HFFc6 (cell line): ENCODE measurements at places on chromosomes 7 and 10. TPM values are rescaled to one million over a fixed set of nuclear protein-coding genes. Genes with fewer than 3 reads are reported as not detected.
A peak's percentile ranks its signal among the peaks of the same experiment; 100 is the strongest.

LIPF gene
- total RNA-seq = not detected in 3 replicates

SHTN1 gene
- total RNA-seq = 2.8 to 5.7 TPM (median 4.1 TPM) in 3 replicates

HMX3 gene
- not detected in 3 replicates for total RNA-seq

MBL2 gene
- total RNA-seq = not detected in 3 replicates

PLAU gene
- total RNA-seq = 14.0 to 24.8 TPM (median 22.4 TPM) in 3 replicates

DENND2A gene
- total RNA-seq = 0.53 to 0.69 TPM (median 0.55 TPM) in 3 replicates

GRCh38 chr10:8449909-8450308 lies 395.4 kb downstream of the GATA3 start:
- H3K27ac ChIP-seq = no peak overlapping the region
- H3K27me3 ChIP-seq = peaks cover 2% of the 10 kb centered on the region
- no peaks in the 10 kb centered on the region for H3K4me1 ChIP-seq

- H3K27ac ChIP-seq = peak within 1 kb of the TSS; percentile 52
- H3K4me1 ChIP-seq = peaks cover 28% of the 10 kb centered on the region
- peak; percentile 77 for DNase-seq
- peak within 1 kb of the TSS; percentile 85 for H3K4me3 ChIP-seq
- H3K27me3 ChIP-seq = peaks cover 11% of the 10 kb centered on the region
Observed at GRCh38 chr7:27130540-27131389, at the start of gene HOXA4. Gene HOXA4 (minus strand): TSS chr7:27130757. CDS start chr7:27130733, 24 bp downstream.

- H3K27ac ChIP-seq = peak overlapping the region; percentile 44
- H3K36me3 ChIP-seq = no peaks in the 10 kb centered on the region
- peaks cover 1% of the 10 kb centered on the region for H3K27me3 ChIP-seq
- DNase-seq = peak; percentile 39
- peaks cover 23% of the 10 kb centered on the region for H3K4me1 ChIP-seq
- H3K4me3 ChIP-seq = no peak overlapping the region
Observed at GRCh38 chr10:58909881-58910280, 266.6 kb upstream of the PHYHIPL start.

GRCh38 chr10:10096296-10096695 lies 921.4 kb upstream of the CELF2 start:
- no peak for DNase-seq
- H3K4me1 ChIP-seq = no peaks in the 10 kb centered on the region

- no peak overlapping the region for H3K4me3 ChIP-seq
- no peak for DNase-seq
- peaks cover 9% of the 10 kb centered on the region; the same call in 1 of the 2 replicates for H3K36me3 ChIP-seq
- no peak overlapping the region for H3K27ac ChIP-seq
- H3K4me1 ChIP-seq = no peaks in the 10 kb centered on the region
Observed at GRCh38 chr7:38054199-38054598, 123.8 kb upstream of the STARD3NL start.

DNA sequence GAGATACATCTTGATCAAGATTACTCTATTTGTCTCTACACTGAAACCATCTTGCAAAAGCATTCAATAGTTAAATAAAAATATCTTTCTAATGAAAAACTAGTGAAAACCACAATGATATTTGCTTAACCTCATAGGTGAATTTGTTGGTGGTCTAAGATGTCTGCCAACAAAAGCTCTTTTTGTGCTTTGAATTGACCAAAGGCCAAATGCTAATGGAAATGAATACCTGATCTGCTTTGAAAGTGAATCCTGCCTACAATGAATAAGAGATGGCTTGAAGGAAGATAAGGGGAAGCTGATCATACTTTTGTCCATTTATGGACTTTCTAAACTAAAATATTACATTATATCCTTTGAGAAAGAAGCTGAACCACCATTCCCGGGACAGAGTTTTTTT lies 228.9 kb upstream of the ETV1 start:
- peaks cover 4% of the 10 kb centered on the region; the same call in 1 of the 2 replicates for H3K4me1 ChIP-seq
- H3K36me3 ChIP-seq = no peaks in the 10 kb centered on the region
- no peaks in the 10 kb centered on the region for H3K27me3 ChIP-seq
- no peak overlapping the region for H3K27ac ChIP-seq
- no peak for DNase-seq

GRCh38 chr7:30995536-30995935 lies 31.8 kb downstream of the GHRHR start:
- H3K4me1 ChIP-seq = no peaks in the 10 kb centered on the region
- no peak overlapping the region for H3K27ac ChIP-seq
- H3K4me3 ChIP-seq = no peak overlapping the region
- no peaks in the 10 kb centered on the region for H3K36me3 ChIP-seq
- no peak for DNase-seq
- H3K27me3 ChIP-seq = peaks cover 36% of the 10 kb centered on the region

GRCh38 chr7:53476566-53476965 lies 441.1 kb downstream of the POM121L12 start:
- DNase-seq = no peak
- no peaks in the 10 kb centered on the region for H3K4me1 ChIP-seq
- H3K27ac ChIP-seq = no peak overlapping the region
- H3K27me3 ChIP-seq = no peaks in the 10 kb centered on the region; the same call in 1 of the 2 replicates
- H3K4me3 ChIP-seq = no peak overlapping the region
- H3K36me3 ChIP-seq = no peaks in the 10 kb centered on the region

- H3K27ac ChIP-seq = no peak overlapping the region
- H3K36me3 ChIP-seq = no peaks in the 10 kb centered on the region
- H3K4me3 ChIP-seq = no peak overlapping the region
- H3K27me3 ChIP-seq = no peaks in the 10 kb centered on the region; the same call in 1 of the 2 replicates
Observed at GRCh38 chr7:25628446-25628845, 400.2 kb upstream of the NPVF start.

- H3K36me3 ChIP-seq = peaks cover 42% of the 10 kb centered on the region
- DNase-seq = no peak
- peaks cover 60% of the 10 kb centered on the region for H3K4me1 ChIP-seq
Observed at GRCh38 chr7:134669388-134669787, 22.7 kb downstream of the BPGM start.

DNA sequence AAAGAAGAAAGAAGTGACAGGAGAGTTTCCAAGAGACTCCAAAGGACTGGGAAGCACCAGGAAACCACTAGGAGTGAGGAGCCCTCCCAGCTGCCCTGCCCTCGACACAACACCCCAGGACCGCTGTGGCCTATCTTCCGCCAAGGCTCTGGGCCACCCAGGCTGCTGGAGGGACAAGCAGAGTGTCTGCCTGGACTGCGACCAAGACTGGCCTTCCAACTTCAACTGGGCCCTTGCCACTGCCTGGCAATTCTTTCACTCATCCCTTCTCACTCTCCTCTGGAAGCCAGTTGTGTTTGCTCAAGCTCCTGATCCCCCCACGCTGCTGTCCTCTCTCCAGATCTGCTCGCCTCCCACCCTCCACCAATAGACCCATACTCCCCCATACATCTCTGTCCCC lies 10.2 kb downstream of the KIAA1549 start:
- no peak for DNase-seq
- H3K27ac ChIP-seq = no peak overlapping the region
- H3K27me3 ChIP-seq = peaks cover 3% of the 10 kb centered on the region
- no peaks in the 10 kb centered on the region for H3K36me3 ChIP-seq

DNA sequence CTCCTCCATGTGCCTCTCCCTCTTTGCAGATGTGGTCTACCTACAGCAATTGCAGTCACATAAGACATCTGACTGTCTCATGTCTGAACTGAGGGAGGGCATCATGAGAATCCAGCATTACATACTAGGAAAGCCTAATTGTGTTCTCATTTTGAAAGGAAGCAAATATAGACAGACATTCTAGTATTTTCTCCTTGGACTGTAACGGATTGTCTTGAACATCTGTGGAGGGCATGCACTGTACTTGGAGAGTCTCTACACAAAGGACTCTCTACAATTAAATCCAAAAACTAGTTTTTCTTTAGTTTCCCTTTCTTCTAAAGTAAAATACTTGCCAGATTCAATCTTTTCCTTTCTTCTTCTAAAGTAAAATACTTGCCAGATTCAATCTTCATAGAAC lies 34.7 kb upstream of the TRIL start:
- peaks cover 4% of the 10 kb centered on the region; the same call in 1 of the 2 replicates for H3K36me3 ChIP-seq
- H3K4me3 ChIP-seq = no peak overlapping the region
- DNase-seq = no peak
- H3K27ac ChIP-seq = no peak overlapping the region
- peaks cover 5% of the 10 kb centered on the region for H3K27me3 ChIP-seq
- peaks cover 29% of the 10 kb centered on the region for H3K4me1 ChIP-seq
